ENCODE measurements at places on chromosomes 16 and 17.

DNA sequence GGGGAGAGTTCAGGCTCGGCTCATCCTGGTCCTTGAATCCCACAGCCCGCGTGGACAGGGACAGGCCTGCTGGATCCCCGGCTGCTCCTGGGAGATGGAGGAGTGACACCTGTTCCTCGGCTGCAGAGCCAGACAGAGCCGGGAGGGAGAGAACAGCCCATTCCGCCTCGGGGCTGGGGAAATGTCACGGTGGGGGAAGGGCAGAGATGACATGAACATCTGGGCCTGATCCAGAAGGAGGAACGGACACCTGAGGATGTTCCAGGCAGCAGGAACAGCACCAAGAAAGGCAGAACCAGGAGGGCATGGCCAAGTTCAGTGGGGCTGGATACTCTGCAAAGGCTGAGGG lies 2.1 kb downstream of the ZNF764 start:
- no peak for DNase-seq

- DNase-seq: peak; percentile 46
These were observed 7.5 kb upstream of the C16orf95 start for GRCh38 chr16:87324411-87325275.

DNA sequence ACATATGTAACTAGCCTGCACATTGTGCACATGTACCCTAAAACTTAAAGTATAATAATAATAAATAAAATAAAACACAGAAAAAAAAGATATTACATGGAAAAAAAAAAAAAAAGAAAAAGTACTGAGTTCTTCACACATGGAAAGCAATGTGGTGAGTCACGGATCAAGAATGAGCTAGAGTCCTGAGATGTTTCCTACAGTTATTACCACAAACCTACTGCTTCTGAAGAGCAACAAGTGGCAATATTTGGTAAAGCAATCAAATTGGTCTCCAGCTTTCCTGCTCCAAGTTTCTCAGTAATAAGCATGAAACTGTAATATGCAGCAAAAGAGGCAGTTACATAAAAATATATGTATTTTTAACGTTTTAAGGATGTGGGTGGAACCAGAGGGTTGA lies 223.3 kb upstream of the SALL1 start:
- no peak for DNase-seq

DNA sequence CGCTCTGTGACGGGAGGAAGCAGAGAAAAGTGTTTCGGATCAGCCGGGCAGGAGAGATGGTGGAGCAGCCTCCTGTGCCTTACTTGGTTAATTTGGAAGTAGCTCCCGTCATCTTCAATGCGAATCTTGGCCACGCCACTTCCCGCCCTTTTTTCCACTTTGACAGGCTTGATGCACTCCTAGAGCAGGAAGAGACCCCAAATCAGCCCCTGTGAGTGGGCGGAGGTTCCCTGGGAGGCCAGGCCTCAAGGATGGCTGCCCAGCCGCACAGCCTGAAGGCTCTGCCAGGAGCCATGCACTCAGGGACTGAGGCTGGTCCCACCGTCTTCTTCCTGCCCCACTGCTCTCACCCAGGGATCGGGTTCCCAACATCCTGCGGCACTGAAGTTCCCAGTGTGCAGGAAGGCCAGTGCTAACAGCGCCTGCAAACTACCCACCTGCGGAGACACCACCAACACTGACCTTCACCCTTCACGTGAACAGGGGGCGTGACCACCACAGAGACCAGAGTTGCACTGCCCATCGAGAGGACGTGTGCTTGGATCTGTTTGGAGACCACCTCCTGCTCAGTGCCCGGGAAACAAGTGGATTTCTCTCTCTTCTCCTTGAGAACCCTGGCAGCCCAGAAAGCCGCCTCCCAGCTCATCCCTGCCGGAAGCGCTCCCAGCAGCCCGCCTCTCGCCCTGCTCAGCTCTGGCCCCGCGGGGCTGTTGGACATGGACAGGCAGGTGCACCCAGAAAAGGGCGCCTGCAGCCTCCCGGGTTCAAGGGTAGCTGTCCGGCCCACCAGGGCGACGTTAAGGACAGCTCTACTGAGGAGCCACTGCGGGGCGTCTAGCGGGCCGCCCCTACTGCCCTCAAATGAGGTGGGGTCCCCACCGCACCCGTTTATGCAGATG lies 988 bp downstream of the CIAO3 start:
- DNase-seq: no peak

- DNase-seq: no peak
These were observed 15.4 kb downstream of the MFSD11 start for GRCh38 chr17:76753061-76753961.

- no peak for DNase-seq
These were observed 496 bp downstream of the TOX3 start for GRCh38 chr16:52546291-52547003.

GRCh38 chr16:76797457-76797856 lies 393.5 kb upstream of the MON1B start:
- no peak for DNase-seq

GRCh38 chr16:14097182-14097959 lies 26.3 kb downstream of the MRTFB start:
- DNase-seq: no peak

GRCh38 chr16:84992717-84993075 lies 18.6 kb downstream of the ZDHHC7 start:
- no peak for DNase-seq

DNA sequence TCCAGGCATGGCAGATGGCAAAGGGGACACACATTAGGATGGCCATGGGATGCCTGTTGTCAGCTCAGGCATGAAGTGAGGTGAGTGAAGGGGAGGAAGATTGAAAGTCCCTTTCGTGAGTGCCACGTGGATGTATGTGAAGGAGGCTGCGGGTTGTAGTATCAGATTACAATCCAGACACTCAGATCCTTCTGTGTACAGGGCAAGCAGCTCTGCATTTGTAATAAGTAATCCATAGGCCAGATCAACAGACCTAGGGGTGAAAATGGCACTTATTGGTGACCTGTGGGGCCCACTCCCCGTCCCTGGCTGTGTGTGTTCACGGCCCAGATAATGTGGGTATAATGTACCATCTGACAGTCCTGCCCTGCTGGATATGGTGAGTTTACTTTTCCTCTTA lies 159.5 kb downstream of the DNAH9 start:
- DNase-seq: no peak

- no peak for DNase-seq
These were observed 291.2 kb downstream of the CDH11 start for GRCh38 chr16:64830653-64831052.

- DNase-seq: peak; percentile 87
These were observed 23.2 kb upstream of the NTN1 start for GRCh38 chr17:8997994-8998628.

GRCh38 chr17:30093463-30094147 lies 23.0 kb upstream of the NSRP1 start:
- peak; percentile 65 for DNase-seq

DNA sequence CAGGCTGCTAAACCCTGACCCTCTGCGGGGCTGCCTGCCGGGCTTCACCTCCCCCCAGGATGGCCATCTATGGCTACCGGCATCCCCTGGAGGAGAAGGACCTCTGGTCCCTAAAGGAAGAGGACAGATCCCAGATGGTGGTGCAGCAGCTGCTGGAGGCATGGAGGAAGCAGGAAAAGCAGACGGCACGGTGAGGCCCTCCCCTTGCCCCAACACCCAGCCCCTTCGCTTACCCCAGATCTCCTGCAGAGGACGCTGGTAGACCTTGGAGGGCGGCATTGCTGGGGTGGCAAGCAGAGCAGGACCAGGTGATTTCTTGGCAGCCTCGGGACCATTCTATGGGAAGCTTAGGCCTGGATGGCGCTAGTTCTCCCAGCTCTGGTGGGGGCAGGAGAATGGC lies 24.5 kb downstream of the ABCC3 start:
- DNase-seq: no peak

DNA sequence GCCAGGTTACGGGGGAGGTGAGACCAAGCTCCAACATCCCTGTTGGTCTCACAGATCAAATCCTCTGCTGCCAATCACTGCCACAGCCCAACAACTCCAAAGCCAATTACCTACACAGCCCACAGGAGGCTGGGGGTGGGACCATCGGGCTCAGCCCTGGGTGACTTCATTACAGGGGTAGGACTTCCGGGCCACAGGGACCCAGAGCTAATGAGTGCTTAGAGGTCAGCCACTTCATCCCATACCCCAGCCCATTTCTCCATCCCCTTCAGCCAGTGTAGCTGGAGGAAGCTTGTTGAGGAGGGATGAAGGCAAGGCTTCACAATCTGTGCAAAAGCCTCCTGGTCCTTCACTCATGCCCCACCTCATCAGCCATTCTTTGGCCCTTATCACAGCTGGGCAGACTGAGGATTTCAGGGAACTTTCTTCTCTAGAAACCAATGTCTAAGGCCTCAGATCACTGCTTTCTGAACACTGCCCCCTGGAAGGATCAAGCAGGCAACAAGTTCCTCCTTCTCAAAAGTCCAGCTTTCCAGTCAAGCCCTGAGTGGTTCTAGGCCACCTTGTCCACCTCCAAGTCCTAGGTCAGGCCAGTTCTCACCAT lies 5.8 kb downstream of the FOXN1 start:
- DNase-seq: no peak

GRCh38 chr17:83074486-83075223 lies 4.8 kb upstream of the METRNL start:
- no peak for DNase-seq

- DNase-seq: peak; percentile 71
These were observed 12.5 kb upstream of the SREBF1 start for GRCh38 chr17:17849147-17849820.

DNA sequence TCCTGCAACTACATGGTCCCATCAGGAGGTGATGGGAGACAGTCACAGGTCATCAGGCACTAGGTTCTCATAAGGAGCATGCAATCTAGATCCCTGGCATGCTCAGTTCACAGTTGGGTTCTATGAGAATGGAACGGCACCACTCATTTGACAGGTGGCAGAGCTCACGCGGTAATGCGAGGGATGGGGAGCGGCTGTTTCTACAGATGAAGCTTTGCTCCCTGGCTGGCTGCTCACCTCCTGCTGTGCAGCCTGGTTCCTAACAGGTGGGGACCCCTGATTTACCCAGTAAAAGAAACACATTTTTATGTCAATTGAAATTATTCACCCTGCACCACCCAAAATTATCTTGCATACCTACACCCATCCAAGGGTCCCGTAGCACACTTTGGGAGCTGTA lies 42.7 kb upstream of the ZNHIT3 start:
- DNase-seq: no peak

DNA sequence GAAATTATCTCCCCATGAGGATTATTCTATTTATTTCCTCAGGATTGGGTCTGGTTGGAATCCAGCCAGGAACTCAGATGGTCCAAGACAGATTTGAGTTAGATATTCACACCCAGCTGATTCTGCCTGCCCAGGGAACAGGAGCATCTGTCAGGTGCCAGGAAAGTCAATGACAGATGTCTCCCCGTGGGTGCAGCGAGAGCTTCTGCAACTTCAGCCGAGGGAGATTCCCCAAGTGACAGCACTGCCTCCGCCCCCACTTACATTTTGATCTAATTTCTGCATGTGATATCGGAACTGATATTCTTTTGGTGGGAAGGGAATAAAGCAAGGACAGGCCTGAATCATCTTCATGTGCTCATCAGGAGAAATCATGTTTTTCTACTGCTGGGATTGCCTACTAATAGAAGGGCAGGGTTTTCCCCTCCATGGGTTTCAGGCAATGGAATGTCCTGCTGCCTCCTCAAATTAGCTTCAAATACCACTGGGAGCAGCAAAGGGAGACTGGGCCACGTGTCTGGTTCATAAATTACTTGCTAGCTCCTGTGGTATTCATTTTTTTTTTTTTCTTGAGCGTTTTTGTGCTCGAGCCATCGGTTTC lies 15.7 kb upstream of the DHX8 start:
- no peak for DNase-seq

DNA sequence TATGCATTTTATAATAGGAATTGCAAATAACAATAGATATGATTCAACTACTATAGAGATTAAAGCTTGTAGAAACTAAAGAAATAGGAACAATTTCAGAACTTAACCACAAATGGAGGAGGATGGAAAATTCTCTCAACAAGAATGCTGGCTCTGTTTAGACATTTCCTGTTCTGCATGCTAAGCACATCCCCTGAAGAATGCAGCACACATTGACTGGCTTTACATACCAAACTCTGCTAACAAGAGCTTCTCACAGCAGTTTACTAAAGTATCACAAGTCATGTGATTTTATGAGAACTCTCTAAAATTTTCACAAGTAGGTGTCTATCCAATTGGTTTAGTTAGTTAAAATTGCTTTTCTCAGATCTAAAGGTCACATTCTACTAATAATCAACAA lies 85.2 kb downstream of the SPAG9 start:
- peak; percentile 31 for DNase-seq

DNA sequence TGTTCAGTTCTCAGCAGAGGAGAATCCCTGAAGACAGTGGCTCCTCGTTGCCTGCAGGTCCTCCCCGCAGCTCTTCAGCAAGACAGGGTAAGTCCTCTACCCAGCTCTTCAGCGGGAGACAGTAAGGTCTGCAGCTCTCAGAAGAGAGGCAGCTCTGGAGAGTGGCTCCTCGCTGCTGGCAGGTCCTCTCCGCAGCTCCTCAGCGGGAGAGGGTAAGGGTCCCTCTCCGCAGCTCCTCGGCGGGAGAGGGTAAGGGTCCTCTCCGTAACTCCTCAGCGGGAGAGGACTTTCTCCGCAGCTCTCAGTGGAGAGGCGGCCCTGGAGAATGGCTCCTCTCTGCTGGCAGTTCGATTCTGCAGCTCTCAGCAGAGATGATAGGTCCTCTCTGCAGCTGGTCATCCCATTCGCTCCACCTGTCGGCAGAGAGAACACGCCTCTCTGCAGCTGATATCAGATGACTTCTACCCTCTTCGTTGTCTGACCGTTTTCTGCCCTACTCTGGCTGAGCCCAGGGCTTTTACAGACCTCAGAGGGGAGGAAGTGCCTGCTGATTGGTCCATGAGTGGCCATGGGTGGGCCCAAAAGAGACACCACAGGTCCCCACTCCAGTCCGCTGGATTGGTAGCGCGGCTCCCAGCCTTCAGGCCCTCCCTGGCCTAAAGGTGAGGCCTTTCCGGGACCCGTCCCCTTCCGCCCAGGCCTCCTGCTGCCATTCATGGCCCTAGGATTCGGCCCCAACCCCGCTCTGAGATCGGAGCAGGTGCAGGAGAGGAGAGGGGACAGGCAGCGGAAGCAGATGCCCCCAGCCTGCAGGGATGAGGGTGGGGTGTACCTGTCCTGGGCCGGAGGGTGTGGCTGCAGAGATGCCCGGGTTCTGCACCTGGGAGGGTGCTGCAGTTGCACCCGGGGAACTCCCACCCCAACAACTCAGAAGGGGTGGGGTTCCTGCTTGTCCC lies 11.9 kb upstream of the SHCBP1 start:
- DNase-seq: no peak

- DNase-seq: no peak
These were observed 6.0 kb downstream of the TMEM106A start for GRCh38 chr17:43217614-43218087.

All from GM12865 (cell line).